Nephron progenitor cell (in vitro differentiated cells): ENCODE measurements at places on chromosomes 3 and 15.

DNA sequence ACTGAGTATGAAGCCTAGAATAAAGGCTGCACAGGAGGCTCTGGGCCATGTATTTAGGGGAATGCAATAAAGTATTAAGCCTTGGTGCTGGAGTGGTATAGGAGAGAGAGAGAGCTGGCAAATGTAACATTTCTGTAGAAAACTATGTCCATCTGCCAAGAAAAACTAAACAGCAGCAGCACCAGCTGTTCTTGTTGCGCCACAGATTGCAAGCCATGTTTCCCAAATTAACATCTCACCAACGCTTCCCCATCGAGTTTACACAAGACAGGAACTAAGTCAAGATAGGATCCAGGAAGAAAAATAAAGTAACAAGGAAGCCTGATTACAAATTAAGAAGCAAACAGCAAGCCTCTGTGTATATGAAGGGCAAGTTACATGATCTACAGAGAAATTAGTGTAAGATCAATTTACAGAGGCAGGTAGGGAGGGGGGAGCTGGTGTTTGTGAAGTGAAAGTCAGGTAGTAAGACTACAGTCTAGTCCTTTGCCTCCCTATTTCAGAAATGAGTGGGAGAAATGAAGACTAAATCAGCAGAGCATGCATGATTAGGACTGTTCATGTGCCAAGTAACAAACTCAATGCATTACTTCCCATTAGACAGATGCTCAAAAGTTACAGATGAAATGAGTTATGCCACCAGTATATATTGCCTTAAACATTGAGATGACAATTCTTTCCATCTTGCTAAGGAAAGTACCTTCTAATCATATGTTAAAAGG is 900.5 kb downstream of the EPHA3 start:
- H3K27ac ChIP-seq: no peak overlapping the region
- peaks cover 1% of the 10 kb centered on the region for H3K36me3 ChIP-seq
- peaks cover 3% of the 10 kb centered on the region for H3K27me3 ChIP-seq
- DNase-seq: no peak
- peaks cover 26% of the 10 kb centered on the region for H3K4me1 ChIP-seq

DNA sequence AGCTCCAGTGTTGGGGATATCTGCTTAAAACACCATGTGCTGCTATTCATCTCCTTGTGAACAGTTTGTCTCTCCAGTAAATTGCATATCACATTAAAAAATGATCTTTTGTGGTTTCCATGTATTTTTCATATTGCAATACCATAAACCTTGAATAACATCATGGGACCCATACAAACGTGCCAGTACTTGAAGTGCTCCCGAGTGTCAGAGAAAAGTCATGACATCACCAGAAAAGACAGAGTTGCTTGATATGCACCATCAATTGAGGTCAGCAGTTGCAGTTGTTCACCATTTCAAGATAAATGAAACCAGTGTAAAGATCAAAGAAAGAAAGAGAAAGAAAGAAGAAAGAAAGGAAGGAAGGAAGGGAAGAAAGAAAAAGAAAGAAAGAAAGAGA is 278.6 kb downstream of the ZNF621 start:
- H3K27me3 ChIP-seq: no peaks in the 10 kb centered on the region
- no peak overlapping the region for H3K4me3 ChIP-seq
- no peak for DNase-seq
- peaks cover 5% of the 10 kb centered on the region for H3K4me1 ChIP-seq
- no peaks in the 10 kb centered on the region for H3K36me3 ChIP-seq

- no peak for DNase-seq
- H3K4me3 ChIP-seq: no peak overlapping the region
- H3K36me3 ChIP-seq: no peaks in the 10 kb centered on the region
- peaks cover 18% of the 10 kb centered on the region for H3K4me1 ChIP-seq
- H3K27me3 ChIP-seq: no peaks in the 10 kb centered on the region
- H3K27ac ChIP-seq: no peak overlapping the region
These were observed 98.4 kb downstream of the ECT2 start for GRCh38 chr3:172848910-172849309.

- DNase-seq: no peak
- H3K4me3 ChIP-seq: no peak overlapping the region
- no peaks in the 10 kb centered on the region for H3K36me3 ChIP-seq
- H3K4me1 ChIP-seq: peaks cover 49% of the 10 kb centered on the region
- H3K27ac ChIP-seq: no peak overlapping the region
- peaks cover 4% of the 10 kb centered on the region for H3K27me3 ChIP-seq
These were observed 128.7 kb upstream of the BNIP2 start for GRCh38 chr15:59817834-59818233.

DNA sequence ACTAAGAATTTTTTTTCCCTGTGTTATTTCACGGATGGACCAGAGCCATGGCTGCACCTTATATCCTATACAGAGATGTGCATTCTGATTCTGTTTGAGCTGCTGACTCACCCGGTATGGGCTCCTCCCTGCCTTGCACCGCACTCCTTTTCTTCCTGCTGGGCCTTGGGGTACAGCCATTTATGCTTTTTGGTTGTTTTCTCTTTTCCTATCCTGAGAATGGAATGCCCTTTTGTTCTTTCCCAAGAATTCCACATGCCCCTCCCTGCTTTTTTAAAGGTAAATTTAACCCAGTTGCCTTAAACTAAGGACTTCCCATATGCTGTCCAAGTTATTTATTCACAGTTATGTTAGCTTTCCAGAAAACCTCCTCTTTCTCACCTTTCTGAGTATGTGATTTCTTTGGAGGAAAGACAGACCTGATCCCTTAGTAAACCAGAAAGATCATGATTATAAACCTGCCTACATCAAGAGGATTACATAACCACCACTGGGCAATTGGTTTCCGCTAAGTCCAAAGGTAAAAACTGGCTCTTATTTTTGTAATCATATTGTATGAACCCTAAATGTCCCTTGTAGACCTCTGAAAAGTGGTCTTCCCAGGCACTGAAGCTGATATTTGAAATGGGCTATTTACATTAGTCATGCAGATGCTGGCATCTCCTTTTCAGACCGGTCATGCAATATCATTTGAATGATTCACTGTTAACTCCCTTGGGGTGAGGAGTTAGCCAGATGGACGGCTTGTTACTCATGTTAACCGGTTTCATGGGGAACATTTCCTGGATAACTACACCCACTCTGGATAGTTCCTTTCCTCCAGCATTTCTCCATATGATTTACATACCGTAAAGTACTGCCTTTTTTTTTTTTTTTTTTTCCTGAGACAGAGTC is 45.5 kb downstream of the TMOD3 start:
- H3K4me3 ChIP-seq: no peak overlapping the region
- H3K27me3 ChIP-seq: no peaks in the 10 kb centered on the region
- peaks cover 40% of the 10 kb centered on the region for H3K36me3 ChIP-seq
- DNase-seq: no peak

- no peak overlapping the region for H3K27ac ChIP-seq
- peaks cover 32% of the 10 kb centered on the region for H3K4me1 ChIP-seq
- no peak for DNase-seq
These were observed 15.4 kb downstream of the UBP1 start for GRCh38 chr3:33424606-33425452.

DNA sequence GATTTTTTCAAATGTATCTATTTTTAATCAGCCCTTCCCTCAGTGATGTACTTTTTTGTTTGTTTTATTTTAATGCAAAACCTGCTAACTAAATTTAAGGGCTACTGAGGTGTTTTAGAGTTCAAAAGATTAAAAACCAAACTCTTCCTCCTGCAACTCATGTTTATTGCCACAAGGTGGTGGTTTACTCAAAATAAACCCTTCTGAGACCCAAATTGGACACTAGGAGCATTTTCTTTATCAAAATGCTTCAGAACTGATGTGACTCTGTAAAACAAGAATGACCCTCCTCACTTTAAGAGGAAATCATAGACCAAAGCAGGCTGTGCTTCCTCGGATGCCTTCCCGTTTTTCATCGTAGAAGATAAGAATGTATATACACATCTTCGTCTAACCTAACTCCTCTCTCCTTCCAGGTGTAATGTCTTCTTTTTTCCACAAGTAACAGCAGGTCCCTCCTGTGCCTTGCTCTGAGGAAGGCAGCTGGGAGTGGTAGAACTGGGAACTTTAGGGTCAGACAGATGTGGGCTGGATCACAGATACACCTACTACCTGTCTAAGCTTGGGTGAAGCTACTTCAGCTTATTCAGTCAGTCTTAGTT is 2.9 kb upstream of the NME9 start:
- H3K4me3 ChIP-seq: no peak overlapping the region
- no peaks in the 10 kb centered on the region for H3K36me3 ChIP-seq

- peaks cover 7% of the 10 kb centered on the region for H3K36me3 ChIP-seq
- no peak overlapping the region for H3K27ac ChIP-seq
- H3K27me3 ChIP-seq: peaks cover 5% of the 10 kb centered on the region
- H3K4me3 ChIP-seq: no peak overlapping the region
These were observed 126.0 kb upstream of the MITF start for GRCh38 chr3:69613286-69613685.

- H3K4me3 ChIP-seq: no peak overlapping the region
- no peaks in the 10 kb centered on the region for H3K27me3 ChIP-seq
- peaks cover 16% of the 10 kb centered on the region for H3K4me1 ChIP-seq
- H3K27ac ChIP-seq: no peak overlapping the region
- DNase-seq: no peak
These were observed 64.4 kb upstream of the TPM1 start for GRCh38 chr15:62977952-62978811.

DNA sequence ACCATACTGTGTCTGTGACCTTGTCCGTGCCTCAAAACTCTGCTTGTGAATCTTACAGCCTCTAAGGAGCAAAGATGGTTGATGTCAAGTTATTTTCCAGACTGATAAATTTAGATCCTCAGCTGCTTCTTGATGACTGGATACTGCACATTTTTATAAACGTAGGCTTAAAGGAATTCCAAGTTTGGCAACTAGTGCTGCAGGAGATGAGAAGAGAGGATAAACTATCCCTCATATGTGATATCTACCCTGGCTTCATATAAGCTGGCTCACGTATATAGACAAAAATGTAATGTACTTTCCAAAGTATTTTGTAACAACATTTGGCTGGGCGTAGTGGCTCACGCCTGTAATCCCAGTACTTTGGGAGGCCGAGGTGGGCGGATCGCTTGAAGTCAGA is 89.6 kb downstream of the GMPS start:
- H3K4me1 ChIP-seq: no peaks in the 10 kb centered on the region
- H3K4me3 ChIP-seq: no peak overlapping the region
- H3K27me3 ChIP-seq: peaks cover 5% of the 10 kb centered on the region
- no peak for DNase-seq
- H3K27ac ChIP-seq: no peak overlapping the region
- peaks cover 26% of the 10 kb centered on the region for H3K36me3 ChIP-seq

DNA sequence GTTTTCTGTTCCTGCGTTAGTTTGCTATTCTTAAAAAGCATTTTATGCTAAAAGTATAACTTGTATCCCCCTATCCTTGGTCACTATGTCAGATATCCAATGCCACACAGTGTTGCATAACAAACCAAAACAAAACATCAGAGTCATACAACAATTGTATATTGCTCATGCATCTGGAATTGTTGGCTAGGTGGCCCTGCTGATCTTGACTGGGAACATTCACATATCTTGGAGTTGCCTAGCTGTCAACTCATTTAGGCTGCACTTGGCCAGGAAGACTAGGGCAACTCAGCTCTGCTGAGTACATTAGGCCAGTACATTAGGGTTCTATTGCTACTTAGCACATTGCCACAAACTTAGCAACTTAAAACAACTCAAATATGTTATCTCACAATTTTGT is 706.5 kb upstream of the UBE2E2 start:
- no peak for DNase-seq
- H3K27me3 ChIP-seq: peaks cover under 1% of the 10 kb centered on the region
- H3K4me1 ChIP-seq: no peaks in the 10 kb centered on the region
- no peak overlapping the region for H3K4me3 ChIP-seq
- no peak overlapping the region for H3K27ac ChIP-seq

DNA sequence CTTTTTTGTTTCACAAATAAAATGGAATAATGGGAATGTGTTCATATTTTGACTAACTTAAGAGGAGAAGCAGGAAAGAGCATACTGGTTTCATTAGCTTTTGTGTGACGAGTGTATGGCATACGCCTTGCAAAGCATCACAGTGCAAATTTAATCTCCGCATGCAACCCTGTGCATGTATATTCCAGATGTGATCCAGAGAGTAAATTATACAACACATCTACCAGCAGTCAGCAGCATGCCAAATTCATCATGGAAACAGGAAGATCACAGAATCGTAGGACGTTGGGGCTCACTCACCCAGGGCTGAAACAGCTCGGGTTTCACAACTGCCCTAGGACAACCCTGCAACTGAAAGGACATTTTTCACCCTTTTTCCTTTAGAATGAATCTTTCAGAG is 53.4 kb downstream of the ADAMTS9 start:
- H3K4me3 ChIP-seq: peak overlapping the region; percentile 19
- DNase-seq: no peak
- H3K4me1 ChIP-seq: peaks cover 52% of the 10 kb centered on the region
- peaks cover 61% of the 10 kb centered on the region for H3K36me3 ChIP-seq

- no peak overlapping the region for H3K4me3 ChIP-seq
- H3K27ac ChIP-seq: no peak overlapping the region
- peaks cover 5% of the 10 kb centered on the region for H3K36me3 ChIP-seq
- DNase-seq: no peak
- H3K27me3 ChIP-seq: no peaks in the 10 kb centered on the region
These were observed 270.0 kb downstream of the NAALADL2 start for GRCh38 chr3:175129126-175129525.

- H3K36me3 ChIP-seq: no peaks in the 10 kb centered on the region
- H3K4me1 ChIP-seq: no peaks in the 10 kb centered on the region
- H3K27me3 ChIP-seq: no peaks in the 10 kb centered on the region
- H3K4me3 ChIP-seq: no peak overlapping the region
These were observed 183.6 kb downstream of the PEX5L start for GRCh38 chr3:179853176-179853575.

DNA sequence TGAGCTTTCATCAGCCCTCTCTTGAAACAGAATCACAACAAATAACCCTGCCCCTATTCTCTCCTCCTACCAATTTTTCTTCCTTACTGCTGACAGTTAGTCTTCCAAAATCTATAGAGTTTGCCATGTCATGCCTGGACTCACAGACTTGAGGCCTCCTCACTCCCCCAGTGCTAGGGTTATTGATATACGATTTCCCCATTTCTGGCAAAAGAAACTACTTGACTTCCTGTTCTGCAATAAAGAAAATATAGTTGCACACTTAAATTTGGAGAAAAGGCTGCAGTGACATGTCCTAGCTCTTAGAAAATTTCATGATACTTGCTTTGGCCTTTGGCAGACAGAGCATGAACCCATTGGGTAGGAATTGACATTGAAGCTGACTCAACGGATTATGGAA is 75.9 kb downstream of the CYP19A1 start:
- peaks cover 7% of the 10 kb centered on the region for H3K36me3 ChIP-seq
- DNase-seq: no peak
- H3K4me3 ChIP-seq: no peak overlapping the region
- H3K27me3 ChIP-seq: peaks cover 10% of the 10 kb centered on the region
- H3K27ac ChIP-seq: no peak overlapping the region

- peaks cover 4% of the 10 kb centered on the region for H3K27me3 ChIP-seq
- no peak overlapping the region for H3K27ac ChIP-seq
- no peak for DNase-seq
- H3K36me3 ChIP-seq: peaks cover 7% of the 10 kb centered on the region
- H3K4me1 ChIP-seq: peaks cover 16% of the 10 kb centered on the region
These were observed 38.8 kb upstream of the RNF7 start for GRCh38 chr3:141699324-141699723.

DNA sequence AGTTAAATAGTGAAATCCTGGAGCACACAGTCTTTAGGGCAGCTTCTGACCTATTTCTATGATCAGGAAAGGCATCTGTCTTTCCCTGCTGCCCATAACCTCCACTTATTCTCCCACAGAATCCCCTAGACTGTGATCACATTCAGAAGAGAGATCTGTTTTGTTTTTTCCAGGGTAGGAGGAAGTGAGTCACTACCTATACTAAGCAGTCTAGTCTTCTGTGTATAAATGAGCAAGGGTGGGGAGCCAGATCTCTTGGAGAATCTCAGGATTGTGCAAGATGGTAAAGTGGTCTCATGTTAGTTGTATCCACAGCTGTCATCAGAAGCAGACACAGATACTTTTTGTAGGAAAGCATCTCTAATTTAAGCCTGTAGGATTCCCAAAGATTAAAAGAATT is 11.8 kb upstream of the FBXO22 start:
- H3K4me1 ChIP-seq: no peaks in the 10 kb centered on the region
- H3K27ac ChIP-seq: no peak overlapping the region
- no peak overlapping the region for H3K4me3 ChIP-seq
- no peak for DNase-seq
